ENCODE measurements at places on chromosomes 1 and 21. TPM values are rescaled to one million over a fixed set of nuclear protein-coding genes. Genes with fewer than 3 reads are reported as not detected.

Gene BARHL2
- total RNA-seq: not detected

Gene UBE2U
- total RNA-seq: not detected

Gene TRABD2B
- 10.8 TPM for total RNA-seq

DNA sequence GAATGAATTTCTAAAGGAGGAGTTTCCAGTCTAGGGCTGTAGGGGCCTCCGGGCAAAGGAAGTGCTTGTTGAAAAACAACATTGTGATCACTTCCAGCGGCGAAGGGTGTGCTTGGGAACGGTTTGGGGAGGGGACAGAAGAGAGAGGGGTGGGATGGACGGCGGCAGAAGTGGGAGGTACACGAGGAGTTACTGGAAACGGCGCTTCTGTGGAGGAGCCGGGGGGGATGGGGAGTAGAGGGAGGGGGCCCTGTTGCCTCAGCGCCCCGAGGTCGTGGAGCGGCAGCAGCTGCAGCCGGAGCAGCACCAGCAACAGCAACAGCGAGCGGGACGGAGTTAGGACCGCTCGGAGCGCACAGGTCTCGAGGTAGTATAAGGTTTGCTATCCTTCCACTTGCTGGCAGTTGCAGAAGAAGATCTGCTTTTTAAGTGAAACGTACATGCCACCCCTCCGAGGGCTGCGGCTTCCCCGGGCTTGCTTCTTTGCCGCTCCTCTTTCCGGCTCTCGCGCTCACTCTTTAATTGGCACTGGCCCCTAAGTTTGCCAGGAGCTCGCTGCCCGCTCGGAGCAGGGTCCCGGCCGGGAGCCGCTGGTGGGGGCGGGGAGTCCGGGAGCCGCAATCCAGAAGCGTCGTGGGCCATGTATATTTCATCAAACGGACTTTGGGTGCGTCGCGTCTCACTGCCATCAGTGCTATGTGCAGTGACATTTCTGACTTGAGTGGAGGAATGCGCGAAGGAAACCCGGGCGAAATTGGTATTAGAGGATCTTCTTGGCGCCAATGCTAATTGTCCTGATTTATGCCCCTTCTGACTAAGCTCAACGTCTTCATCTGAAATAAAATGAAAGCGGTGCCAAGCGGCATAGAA is 771 bp upstream of the NTNG1 start:
- peak overlapping the region; percentile 82 for H3K4me3 ChIP-seq
- H3K27me3 ChIP-seq: peaks cover 22% of the 10 kb centered on the region
- no peaks in the 10 kb centered on the region for H3K36me3 ChIP-seq
- H3K4me1 ChIP-seq: peaks cover 33% of the 10 kb centered on the region
- peak overlapping the region; percentile 88 for H3K27ac ChIP-seq

Gene LIPI
- total RNA-seq: not detected

Gene PLCH2
- 0.18 TPM for total RNA-seq

GRCh38 chr1:31793086-31793485 is 22.7 kb downstream of the SPOCD1 start:
- no peak overlapping the region for H3K4me3 ChIP-seq
- DNase-seq: no peak
- H3K36me3 ChIP-seq: no peaks in the 10 kb centered on the region

- no peak overlapping the region for H3K27ac ChIP-seq
- H3K27me3 ChIP-seq: peaks cover 5% of the 10 kb centered on the region
- DNase-seq: no peak
- peaks cover 38% of the 10 kb centered on the region for H3K36me3 ChIP-seq
Measured at GRCh38 chr1:2990376-2991115, 30.7 kb upstream of the ACTRT2 start.

Gene EPHB2
- 13.1 TPM for total RNA-seq

Measured in WTC11 (cell line).